ENCODE measurements at places on chromosomes 6 and 20.

DNA sequence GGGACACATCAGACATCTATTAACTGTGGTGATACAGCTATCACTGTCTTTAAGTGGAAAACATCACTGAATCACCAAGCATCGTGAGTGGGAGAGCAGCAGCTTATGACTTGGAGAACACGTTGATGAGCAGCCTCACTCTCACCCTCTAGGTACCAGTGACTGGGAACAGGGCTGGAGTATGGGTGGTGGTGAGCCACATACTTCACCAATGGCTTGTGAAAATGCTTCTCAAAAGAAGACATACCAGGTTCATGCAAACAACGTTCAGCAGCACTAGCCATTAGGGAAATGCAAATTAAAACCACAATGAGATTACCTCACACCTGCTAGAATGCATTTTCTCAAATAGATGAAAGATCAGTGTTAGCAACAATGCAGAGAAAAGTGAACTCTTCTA, 25.3 kb downstream of the SNX5 start:
- DNase-seq: no peak

DNA sequence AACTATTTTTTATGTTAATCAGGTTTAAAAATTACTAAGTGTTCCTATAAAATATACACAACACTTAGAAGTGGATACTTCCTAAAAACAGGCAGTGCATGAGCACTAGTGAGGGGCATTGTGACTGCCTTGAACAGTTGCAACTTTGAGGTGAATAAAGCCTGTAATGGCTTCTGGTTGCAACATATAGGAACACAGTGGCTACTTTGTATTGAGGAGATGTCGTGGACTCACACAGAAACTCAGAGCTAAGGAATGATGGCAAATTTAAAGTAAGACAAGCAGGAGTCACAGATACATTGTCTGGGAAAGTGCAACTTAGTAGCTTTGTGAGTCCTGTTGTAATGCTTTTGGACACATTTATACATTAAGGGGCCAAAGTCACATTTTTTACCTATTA, 861 bp upstream of the HLA-A start:
- no peak for DNase-seq

GRCh38 chr6:141077355-141078333, 1055.1 kb upstream of the GJE1 start:
- DNase-seq: no peak

- DNase-seq: no peak
Measured at GRCh38 chr6:166697113-166697512, 70.1 kb upstream of the RPS6KA2 start.

GRCh38 chr6:17470202-17470937, 77.0 kb downstream of the CAP2 start:
- DNase-seq: peak; percentile 44

DNA sequence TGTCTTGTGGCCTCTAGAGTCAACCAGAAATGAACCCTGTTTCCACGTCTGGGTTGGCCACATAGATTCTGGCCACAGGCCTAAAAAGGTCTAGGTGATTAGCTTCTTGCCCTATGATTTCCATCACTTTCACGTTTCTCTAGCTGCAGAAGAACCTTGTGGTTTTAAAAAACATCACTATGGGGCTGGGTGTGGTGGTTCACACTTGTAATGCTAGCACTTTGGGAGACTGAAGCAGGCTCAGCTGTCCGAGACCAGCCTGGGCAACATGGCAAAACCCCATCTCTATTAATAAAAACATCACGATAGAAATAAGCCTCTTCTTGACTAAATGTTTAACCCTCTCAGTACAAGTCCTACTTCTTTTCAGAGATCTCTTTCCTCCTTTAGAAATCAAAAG, 27.6 kb downstream of the POLR1C start:
- DNase-seq: no peak

- DNase-seq: peak; percentile 14
Measured at GRCh38 chr6:126812651-126813050, 305.8 kb upstream of the RSPO3 start.

- DNase-seq: no peak
Measured at GRCh38 chr6:79378957-79379356, 144.5 kb upstream of the HMGN3 start.

GRCh38 chr6:170404036-170404435, 97.5 kb downstream of the FAM120B start:
- no peak for DNase-seq

All from stomach (tissue), 19 donors.